ENCODE measurements at places on chromosomes 13 and 19. TPM values are rescaled to one million over a fixed set of nuclear protein-coding genes. Genes with fewer than 3 reads are reported as not detected.

- no peak overlapping the region for H3K27ac ChIP-seq
- H3K27me3 ChIP-seq: no peaks in the 10 kb centered on the region
- no peaks in the 10 kb centered on the region for H3K4me1 ChIP-seq
- no peak for DNase-seq
- no peaks in the 10 kb centered on the region for H3K36me3 ChIP-seq
- no peak overlapping the region for H3K4me3 ChIP-seq
These were observed 129.4 kb downstream of the AKAP11 start for GRCh38 chr13:42401376-42401775.

DNA sequence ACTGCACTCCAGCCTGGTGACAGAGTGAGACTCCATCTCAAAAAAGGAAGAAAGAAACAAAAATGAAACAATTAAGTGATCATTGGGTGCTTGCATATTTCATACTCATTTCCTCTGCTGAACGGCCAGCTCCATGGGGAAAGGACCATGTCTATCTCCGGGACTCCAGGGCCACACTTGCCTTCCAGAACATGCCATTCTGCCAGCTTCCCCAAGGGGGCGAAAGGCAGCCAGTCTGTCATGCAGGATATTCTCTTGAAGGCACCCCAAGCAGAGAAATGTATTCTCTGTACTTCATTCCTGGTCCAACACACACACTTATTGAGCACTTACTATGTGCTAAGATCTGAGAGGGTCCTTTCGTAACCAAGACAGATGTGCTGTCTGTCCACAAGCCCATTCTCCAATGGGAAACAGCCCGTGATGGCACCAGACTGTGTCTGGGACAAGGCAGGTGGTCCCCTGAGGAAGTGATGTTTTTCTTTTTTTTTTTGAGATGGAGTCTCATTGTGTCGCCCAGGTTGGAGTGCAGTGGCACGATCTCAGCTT lies 10.2 kb upstream of the CARM1 start:
- no peaks in the 10 kb centered on the region for H3K36me3 ChIP-seq
- H3K27ac ChIP-seq: no peak overlapping the region
- H3K4me1 ChIP-seq: peaks cover 11% of the 10 kb centered on the region
- no peak overlapping the region for H3K4me3 ChIP-seq
- peaks cover 3% of the 10 kb centered on the region for H3K27me3 ChIP-seq

DNA sequence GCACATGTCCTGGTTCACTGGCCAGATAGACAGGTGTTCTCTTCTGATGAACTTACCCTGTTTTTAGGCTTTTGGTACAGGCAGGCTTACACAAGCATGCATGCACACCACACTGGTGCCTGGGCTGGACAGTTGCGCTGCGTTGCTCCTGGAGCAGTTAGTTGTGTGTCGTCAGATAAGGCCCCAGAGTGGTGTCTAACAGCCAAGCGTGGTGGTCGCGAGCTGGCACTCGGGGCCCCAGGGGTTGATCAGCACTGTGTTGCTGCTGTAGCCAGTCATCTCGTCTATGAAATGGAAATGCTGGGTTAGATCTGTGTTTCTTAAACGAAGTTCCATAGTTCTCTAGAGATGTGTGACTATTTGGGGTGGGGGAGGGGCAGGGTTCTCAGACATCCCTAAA lies 24.6 kb upstream of the TEX29 start:
- no peaks in the 10 kb centered on the region for H3K4me1 ChIP-seq
- H3K4me3 ChIP-seq: no peak overlapping the region
- H3K36me3 ChIP-seq: peaks cover 79% of the 10 kb centered on the region
- DNase-seq: no peak
- H3K27me3 ChIP-seq: no peaks in the 10 kb centered on the region

- peaks cover 11% of the 10 kb centered on the region for H3K4me1 ChIP-seq
- H3K4me3 ChIP-seq: no peak overlapping the region
- peaks cover 85% of the 10 kb centered on the region for H3K36me3 ChIP-seq
- no peak overlapping the region for H3K27ac ChIP-seq
These were observed 21.4 kb downstream of the PPP2R1A start for GRCh38 chr19:52211203-52211602.

ISOC2 gene
- total RNA-seq: 104 TPM

KCNN4 gene
- total RNA-seq: 6.7 TPM

DNA sequence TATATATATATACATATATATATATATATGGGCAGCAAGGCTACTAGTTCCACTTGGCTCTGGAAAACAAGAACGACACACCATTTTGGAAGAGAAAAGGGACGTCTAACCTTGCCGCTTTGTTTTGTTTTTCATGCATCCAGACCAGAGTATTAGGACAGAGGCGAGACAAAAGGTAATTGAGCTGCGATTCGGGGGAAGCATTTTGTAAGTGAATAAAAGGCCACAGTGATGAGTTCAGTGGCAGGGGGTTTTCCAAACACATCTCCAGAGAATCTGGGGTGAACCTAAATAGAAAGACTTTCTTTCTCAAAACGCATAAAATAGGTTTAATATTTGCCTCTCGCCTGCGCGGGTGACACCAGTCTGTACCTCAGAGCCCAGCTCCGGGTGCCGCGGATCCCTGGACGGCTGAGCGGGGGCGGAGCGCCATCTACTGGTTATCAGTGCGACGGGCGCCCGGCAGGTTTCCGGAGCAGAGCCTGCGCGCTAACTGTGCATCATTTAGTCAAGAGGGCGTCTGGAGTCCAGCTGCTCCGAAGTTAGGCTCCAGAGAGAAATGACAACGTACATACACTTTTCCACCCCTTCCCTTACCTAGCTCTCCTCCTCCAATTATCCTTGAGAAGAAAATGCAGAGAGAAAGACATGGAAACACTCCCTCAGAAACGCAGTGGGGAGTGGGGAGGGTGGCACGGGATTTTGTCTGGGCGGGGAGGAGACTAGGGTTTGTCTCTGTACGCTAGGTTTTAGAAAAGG lies 262.3 kb downstream of the TBC1D4 start:
- peaks cover 9% of the 10 kb centered on the region for H3K4me1 ChIP-seq
- H3K27me3 ChIP-seq: no peaks in the 10 kb centered on the region
- H3K27ac ChIP-seq: no peak overlapping the region
- H3K36me3 ChIP-seq: no peaks in the 10 kb centered on the region
- H3K4me3 ChIP-seq: peak overlapping the region; percentile 29

- no peak overlapping the region for H3K27ac ChIP-seq
- H3K4me3 ChIP-seq: no peak overlapping the region
These were observed 205.3 kb downstream of the RAP2A start for GRCh38 chr13:97639236-97639635.

DNA sequence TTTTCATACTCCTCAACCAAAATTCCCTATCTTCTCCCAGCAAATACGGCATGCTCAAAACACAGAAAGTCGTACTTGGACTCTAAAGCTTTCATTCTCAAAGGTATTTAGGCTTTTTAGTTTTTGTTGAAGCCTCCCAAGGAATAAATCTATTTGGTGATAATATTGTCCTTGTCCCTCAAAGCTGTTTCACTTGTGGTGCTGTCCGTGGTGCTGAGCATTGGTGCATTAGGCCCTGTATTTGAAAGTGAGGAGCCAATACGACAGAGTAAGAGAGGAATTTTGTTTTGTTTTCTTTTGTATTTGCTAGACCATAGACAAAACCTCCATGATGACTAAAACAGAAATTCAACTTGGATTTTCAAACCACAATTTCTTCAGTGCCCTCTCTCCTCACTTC lies 3.2 kb upstream of the LGALS13 start:
- no peaks in the 10 kb centered on the region for H3K4me1 ChIP-seq
- no peaks in the 10 kb centered on the region for H3K36me3 ChIP-seq
- no peak overlapping the region for H3K4me3 ChIP-seq
- DNase-seq: no peak
- no peak overlapping the region for H3K27ac ChIP-seq
- no peaks in the 10 kb centered on the region for H3K27me3 ChIP-seq

GJA3 gene
- not detected for total RNA-seq

GRCh38 chr13:40597735-40598365 lies 68.6 kb downstream of the FOXO1 start:
- no peaks in the 10 kb centered on the region for H3K36me3 ChIP-seq
- H3K4me3 ChIP-seq: peak overlapping the region; percentile 23
- no peaks in the 10 kb centered on the region for H3K27me3 ChIP-seq
- DNase-seq: peak; percentile 29

DNA sequence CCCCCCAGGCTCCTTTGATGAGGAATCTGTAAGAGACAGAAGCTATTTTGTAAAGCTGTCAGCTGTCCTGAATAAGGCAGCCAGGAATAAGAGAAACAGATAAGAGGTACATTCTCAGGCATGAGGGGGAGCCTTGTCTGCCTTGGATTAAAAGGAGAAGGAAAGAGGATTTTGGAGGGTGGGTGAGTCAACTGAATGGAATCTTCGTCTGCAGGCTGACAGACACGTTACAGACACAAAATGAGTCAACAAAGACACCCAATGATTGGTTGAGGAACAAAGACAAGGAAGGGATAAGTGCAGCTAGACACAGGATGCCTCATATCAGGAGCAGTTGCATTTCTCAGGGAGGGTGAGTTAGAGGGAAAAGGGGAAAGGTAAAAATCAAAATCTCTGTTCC lies 162.5 kb downstream of the OLFM4 start:
- no peaks in the 10 kb centered on the region for H3K27me3 ChIP-seq
- no peaks in the 10 kb centered on the region for H3K36me3 ChIP-seq
- H3K4me1 ChIP-seq: no peaks in the 10 kb centered on the region
- no peak overlapping the region for H3K4me3 ChIP-seq

- DNase-seq: no peak
- H3K27ac ChIP-seq: no peak overlapping the region
- no peaks in the 10 kb centered on the region for H3K36me3 ChIP-seq
- peaks cover 100% of the 10 kb centered on the region for H3K27me3 ChIP-seq
- no peak overlapping the region for H3K4me3 ChIP-seq
These were observed 2.8 kb upstream of the TNNI3 start for GRCh38 chr19:55160128-55160985.

DNA sequence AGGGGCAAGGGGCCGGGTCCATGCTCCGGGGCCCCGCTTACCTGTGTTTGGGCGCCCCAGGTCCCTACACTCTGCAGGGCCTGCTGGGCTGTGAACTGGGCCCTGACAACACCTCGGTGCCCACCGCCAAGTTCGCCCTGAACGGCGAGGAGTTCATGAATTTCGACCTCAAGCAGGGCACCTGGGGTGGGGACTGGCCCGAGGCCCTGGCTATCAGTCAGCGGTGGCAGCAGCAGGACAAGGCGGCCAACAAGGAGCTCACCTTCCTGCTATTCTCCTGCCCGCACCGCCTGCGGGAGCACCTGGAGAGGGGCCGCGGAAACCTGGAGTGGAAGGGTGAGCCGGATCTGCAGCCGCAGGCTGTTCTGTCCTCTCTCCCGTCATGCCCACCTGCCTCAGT lies 1.7 kb downstream of the FCGRT start:
- peaks cover 40% of the 10 kb centered on the region for H3K4me1 ChIP-seq
- no peaks in the 10 kb centered on the region for H3K27me3 ChIP-seq
- peak overlapping the region; percentile 96 for H3K4me3 ChIP-seq
- H3K27ac ChIP-seq: peak overlapping the region; percentile 88
- no peak for DNase-seq

- no peak overlapping the region for H3K27ac ChIP-seq
- no peak for DNase-seq
- H3K4me3 ChIP-seq: no peak overlapping the region
- peaks cover 4% of the 10 kb centered on the region for H3K36me3 ChIP-seq
These were observed 23.3 kb downstream of the RBM26 start for GRCh38 chr13:79382545-79383275.

DNA sequence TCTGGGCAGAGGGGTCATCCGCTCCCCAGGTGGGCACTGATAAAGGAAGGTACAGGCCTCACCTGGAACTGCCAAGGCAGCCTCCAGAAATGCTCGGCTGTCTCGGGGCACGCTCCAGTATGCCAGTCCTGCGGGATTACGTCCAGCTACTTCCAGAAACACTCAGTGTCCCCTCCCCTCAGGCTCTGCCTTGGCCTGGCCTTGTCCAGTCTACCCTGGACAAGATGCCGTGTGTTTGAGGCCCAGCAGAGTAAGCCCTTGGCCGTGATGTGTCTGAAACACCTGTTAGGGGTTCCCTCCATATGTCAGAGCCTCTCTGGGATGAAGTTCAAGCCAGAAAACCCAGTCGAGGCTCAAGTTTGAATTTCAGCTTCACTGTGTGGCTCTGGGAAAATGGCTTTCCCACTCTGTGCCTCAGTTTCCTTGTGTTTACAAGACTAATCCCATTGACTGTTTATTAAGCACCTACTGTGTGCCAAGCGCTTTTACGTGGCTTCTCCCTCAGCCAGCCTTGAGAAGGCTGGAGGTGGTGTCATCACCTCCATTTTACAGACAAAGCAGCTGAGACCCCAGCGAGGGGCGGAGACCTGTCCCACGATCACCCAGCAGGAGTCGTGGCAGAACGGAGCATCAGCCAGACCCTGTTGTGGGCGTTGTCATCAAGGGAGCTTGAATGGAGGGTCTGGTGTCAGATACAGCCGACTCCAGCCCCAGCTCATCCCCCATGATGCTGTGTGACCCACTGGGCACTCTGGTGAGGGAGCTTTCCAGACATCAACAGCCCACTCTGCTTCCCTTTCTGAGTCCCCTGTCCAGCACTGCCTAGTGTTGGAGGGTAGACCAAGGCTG lies 2.0 kb upstream of the PIK3R2 start:
- peak overlapping the region; percentile 95 for H3K27ac ChIP-seq
- no peak overlapping the region for H3K4me3 ChIP-seq
- no peak for DNase-seq
- peaks cover 21% of the 10 kb centered on the region for H3K36me3 ChIP-seq

DNA sequence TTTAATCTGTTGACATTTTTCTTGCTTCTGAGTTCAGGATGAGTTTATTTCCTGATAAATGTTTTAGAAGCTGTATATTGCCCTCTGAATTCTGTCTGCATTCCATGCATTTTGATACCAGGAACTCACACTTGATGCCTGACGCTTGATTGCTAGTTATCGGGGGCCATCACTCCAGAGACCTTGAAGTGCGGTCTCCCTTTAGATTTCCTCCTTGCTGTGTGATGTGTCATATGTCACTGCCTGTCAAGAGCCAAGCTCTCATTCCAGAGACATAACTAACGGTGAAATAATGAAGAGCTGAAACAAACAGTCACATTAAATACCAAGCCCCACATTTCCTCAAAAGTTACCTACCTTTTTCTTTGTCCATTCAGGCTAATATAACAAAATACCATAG lies 155.5 kb downstream of the TNFSF13B start:
- no peaks in the 10 kb centered on the region for H3K4me1 ChIP-seq
- no peak for DNase-seq
- no peak overlapping the region for H3K27ac ChIP-seq

GRCh38 chr13:30341815-30342570 lies 34.6 kb upstream of the KATNAL1 start:
- no peaks in the 10 kb centered on the region for H3K36me3 ChIP-seq
- H3K4me3 ChIP-seq: no peak overlapping the region
- H3K4me1 ChIP-seq: peaks cover 28% of the 10 kb centered on the region
- DNase-seq: no peak

MEIOSIN gene
- total RNA-seq: not detected

DNA sequence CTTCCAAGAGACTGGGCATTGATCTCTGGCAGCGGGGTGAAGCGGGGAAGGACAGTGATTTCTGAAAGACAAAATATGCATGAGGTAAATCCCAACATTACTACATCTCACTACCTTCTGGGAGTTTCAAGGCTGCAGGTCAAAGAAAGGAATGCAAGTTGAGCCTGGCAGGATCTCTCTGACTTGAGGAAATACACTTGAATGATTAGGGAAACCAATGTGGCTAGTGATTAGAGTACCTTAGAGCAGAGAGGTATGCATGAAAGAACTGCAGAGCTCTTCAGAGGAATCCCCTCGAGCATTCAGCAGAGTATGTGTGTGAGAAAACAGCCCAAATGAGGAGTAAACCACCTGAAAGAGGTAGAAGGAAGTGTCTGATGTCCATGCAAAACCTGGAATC lies 2874.1 kb upstream of the PCDH20 start:
- no peak overlapping the region for H3K4me3 ChIP-seq
- H3K4me1 ChIP-seq: no peaks in the 10 kb centered on the region
- no peaks in the 10 kb centered on the region for H3K36me3 ChIP-seq
- no peak overlapping the region for H3K27ac ChIP-seq

JAK3 gene
- 3.6 TPM for total RNA-seq

- H3K4me3 ChIP-seq: no peak overlapping the region
- no peaks in the 10 kb centered on the region for H3K27me3 ChIP-seq
- no peaks in the 10 kb centered on the region for H3K4me1 ChIP-seq
- no peaks in the 10 kb centered on the region for H3K36me3 ChIP-seq
- no peak overlapping the region for H3K27ac ChIP-seq
- DNase-seq: no peak
These were observed 216.2 kb downstream of the IRS2 start for GRCh38 chr13:109569958-109570711.
